ENCODE measurements at places on chromosomes 13 and 19.

- DNase-seq: no peak
These were observed 85.4 kb upstream of the TM9SF2 start for GRCh38 chr13:99415851-99416331.

DNA sequence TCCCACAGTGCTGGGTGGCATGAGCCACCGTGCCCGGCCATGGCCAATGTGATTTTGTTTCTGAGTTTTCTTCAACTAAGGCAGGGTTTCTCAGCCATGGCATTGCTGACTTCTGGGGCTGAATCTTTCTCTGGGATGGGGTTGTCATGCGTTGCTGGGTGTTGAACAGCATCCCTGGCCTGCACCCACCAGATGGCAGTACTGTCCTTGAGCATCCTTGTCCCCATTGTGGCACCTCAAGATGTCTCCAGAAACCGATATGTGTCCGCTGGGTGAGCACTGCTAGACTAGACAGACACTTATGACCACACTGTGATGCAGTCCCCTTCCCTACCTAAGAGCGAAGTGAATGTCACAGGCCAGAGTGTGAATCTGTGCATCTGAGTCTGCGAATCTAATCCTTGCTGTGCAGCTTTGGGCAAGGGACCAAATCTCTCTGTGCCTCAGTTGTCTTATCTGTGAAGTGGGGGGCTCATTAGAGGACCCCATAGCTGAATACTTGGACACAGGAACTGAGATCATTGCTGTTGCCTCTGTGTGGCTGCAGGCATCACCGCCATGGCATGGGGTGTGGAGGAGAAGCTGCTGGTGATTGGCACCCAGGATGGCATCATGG lies 50.3 kb upstream of the SIN3B start:
- peak; percentile 27 for DNase-seq

GRCh38 chr13:41159174-41159573 lies 26.6 kb upstream of the KBTBD6 start:
- no peak for DNase-seq

DNA sequence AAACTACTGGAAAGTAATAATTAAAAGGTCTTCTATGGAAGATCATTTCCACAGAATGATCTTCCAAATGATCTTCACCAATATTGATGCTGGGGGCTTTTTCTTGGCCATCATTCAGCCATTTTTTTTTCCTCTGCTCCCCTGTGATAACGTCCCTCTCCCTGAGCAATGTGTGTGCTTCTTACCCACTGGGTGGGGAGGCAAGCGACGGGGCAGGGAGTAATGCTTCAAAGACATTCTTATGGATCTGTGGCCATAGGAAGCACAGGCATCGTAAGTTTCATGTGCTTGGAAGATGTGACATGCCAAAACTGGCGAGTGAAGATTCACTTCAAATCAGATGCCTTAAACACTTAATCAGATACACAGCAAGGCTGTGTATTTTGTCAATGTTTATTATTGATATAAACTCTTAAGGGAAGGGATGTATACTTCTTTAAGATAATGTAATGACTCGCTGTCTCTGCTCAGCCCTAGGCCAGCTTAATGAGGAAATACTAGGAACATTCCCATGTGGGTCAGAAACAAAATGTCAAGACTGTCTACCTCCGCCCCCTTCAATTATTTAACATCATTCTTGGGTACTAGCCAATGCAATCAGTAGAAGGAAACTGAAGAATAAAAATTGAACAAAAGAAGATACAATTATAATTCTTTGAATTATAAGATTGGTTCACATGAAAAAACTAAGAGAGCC lies 34.1 kb upstream of the SERPINE3 start:
- no peak for DNase-seq

- DNase-seq: no peak
These were observed 2.3 kb upstream of the ABCA7 start for GRCh38 chr19:1037621-1038064.

Measured in T-cell (primary cell).